Bone marrow (tissue), 2 donors: ENCODE measurements at places on chromosomes 6 and 20.

DNA sequence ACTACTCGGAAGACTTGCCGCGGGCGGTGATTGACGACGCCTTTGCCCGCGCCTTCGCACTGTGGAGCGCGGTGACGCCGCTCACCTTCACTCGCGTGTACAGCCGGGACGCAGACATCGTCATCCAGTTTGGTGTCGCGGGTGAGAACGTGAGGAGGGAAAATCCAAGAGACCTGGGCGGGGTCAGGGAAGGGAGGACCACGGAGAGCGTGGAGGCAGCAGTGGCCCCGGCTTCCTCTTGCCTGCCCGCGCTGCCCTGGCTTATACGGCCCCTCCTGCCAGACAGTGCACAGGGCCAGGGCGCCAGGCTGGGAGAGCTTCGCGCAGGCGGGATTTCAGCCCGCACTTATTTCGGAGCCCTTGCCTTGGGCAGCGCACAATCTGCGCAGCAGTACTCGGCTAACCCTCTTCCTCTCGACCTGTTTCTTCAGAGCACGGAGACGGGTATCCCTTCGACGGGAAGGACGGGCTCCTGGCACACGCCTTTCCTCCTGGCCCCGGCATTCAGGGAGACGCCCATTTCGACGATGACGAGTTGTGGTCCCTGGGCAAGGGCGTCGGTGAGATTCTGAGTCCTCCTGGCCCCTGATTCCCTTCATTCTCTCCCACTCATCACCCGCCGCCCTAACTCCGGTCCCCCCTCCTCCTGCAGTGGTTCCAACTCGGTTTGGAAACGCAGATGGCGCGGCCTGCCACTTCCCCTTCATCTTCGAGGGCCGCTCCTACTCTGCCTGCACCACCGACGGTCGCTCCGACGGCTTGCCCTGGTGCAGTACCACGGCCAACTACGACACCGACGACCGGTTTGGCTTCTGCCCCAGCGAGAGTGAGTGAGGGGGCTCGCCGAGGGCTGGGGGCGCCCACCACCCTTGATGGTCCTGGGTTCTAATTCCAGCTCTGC, 2.0 kb downstream of the MMP9 start:
- DNase-seq: no peak

- DNase-seq: no peak
Measured at GRCh38 chr6:102458990-102459389, 1065.5 kb downstream of the GRIK2 start.

GRCh38 chr6:156953479-156954146, 176.4 kb downstream of the ARID1B start:
- DNase-seq: no peak

DNA sequence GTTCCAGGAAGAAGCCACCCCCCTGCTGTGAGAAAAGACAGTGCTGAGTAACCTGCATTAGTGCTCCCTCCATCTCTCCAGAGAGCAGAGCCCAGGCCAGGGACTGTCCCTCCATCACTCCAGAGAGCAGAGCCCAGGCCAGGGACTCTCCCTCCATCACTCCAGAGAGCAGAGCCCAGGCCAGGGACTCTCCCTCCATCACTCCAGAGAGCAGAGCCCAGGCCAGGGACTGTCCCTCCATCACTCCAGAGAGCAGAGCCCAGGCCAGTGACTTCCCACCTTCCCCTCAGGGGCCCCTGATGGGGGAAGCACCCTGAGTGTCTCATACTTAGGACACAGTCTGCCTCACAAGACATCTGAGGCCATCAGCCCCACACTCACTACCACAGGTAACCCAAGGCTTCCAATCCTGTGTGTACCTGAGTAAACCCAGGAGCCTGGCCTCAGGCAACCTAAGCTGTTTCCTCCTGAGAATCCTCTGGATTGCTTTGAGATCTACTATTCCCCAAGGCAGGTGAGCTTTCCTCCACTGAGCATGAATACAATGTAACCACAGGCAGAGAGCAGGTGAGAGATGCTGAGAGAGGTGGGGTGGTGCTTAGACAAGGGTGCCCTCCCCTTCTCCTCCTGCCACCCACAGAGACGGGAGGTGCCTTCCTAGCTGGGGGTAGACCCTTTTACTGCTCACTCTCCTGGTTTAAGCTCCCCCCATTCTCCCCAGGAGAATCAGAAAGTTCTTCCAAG, 4.9 kb downstream of the TBXT start:
- DNase-seq: no peak

- peak; percentile 12 for DNase-seq
Measured at GRCh38 chr20:62143957-62144825, 622 bp downstream of the SS18L1 start.

GRCh38 chr6:105907301-105907700, 178.8 kb upstream of the PRDM1 start:
- DNase-seq: no peak

- DNase-seq: no peak
Measured at GRCh38 chr6:109715616-109716015, 24.5 kb downstream of the FIG4 start.

DNA sequence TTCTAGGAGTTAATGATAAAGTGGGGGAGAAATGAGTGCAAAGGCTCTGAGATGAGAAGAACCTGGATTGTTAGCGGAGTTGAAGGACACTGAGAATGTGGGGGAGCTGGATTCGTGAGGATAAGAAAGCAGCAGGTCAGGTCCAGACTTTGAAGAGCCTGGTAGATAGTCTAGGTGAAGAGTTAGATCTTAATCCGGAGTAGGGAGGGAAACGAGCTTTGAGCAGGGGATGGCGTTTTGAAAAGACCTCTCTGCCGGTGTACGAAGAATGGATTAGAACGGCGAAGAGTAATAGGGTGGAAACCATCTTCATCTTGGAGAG, 487 bp upstream of the PHF20 start:
- no peak for DNase-seq

GRCh38 chr6:17580518-17581048, 19.5 kb upstream of the FAM8A1 start:
- no peak for DNase-seq

- DNase-seq: no peak
Measured at GRCh38 chr20:50330504-50331313, 140.1 kb downstream of the CEBPB start.

DNA sequence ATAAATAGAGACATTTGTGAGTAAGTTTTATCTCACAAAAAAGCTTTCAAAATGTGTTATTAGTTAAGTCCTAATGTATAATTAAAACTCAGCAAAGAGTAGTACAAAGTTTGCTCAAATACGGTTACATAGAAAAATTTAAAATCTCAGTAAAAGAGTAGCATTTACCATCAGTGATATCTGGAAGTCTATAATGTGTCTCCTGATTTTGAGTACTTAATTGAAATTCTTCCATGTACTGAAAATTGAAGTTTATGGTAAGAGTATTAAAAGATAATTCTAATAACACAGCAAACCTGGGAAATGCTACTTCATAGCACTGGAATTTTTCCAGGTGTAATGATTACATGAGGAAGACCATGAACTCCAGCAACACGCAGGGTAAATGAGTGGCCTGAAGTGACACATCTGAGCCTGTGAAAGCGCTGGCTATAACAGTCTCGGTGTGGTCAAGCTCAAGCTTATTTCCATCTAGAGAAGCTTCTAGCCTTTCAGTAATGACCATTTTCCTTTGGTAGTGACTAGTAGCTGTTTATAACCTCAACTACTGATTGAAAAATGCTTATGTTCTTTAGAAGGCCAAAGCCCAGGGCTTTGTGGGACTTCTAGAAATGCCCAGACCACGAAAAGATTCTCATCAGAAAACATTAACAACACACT, 203.2 kb downstream of the ISM1 start:
- DNase-seq: no peak

- DNase-seq: no peak
Measured at GRCh38 chr20:272718-273117, 15.2 kb downstream of the DEFB132 start.

GRCh38 chr6:76803038-76803580, 660.2 kb downstream of the HTR1B start:
- no peak for DNase-seq

GRCh38 chr6:127342296-127342945, 988 bp downstream of the ECHDC1 start:
- DNase-seq: no peak

- DNase-seq: no peak
Measured at GRCh38 chr20:21139881-21140566, 14.1 kb downstream of the KIZ start.

DNA sequence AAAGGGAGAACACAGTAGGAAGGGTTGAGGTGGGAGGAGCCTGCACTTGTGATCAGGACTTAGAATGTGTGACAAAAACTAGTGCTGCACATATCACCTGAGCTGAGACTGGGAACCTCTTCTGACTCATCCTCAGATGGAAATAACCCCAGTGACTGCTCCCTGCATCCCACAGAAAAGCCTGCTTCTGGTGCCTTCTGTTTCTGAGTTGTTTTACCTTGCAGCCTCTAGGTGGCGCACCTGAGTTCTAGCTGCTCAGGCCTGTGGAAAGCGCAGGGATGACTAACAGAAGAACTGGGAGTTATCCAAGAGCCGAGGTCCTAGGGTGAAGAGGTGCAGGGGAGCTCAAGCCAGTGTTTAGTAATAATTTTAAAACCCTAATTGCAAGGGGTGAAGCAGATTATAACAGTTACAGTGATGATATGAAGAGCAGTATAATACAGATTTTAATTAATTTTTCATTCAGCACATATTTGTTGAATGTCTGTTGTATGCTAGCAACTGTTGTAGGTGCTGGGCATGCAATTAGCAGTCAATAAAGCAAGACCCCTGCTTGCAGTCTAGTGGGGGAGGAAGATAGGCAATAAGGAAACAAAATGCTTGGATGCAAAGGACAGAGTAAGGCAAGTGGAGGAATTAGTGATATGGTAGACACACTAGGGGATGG, 302.5 kb downstream of the DHX35 start:
- peak; percentile 13 for DNase-seq
